ENCODE measurements at places on chromosomes 5 and 9.

- no peak for DNase-seq
These were observed 366 bp downstream of the EPB41L4A start for GRCh38 chr5:112418659-112419163.

- no peak for DNase-seq
These were observed 60.6 kb upstream of the SYK start for GRCh38 chr9:90741036-90741435.

DNA sequence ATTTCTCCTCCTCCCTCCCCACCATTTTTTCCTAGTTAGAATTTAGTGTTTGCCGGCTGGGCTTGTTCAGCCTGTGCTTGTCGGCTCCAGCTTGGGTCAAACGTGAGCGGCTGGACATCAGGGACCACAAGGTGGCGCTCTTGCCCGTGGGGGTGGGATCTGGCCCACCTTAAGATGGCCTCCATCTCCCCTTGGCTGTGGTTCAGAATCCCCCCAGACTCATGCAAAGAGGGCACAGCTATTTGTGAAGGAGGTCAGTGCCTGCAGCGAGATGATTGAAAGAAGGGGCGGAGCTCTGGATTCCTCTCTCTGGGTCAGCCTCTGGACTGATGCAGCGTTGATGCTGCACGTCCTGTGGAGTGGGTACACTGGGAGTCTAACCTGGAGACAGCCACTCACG, 283.3 kb upstream of the TUT7 start:
- DNase-seq, result no peak

GRCh38 chr9:38439916-38440301, 15.7 kb upstream of the IGFBPL1 start:
- DNase-seq, result no peak

DNA sequence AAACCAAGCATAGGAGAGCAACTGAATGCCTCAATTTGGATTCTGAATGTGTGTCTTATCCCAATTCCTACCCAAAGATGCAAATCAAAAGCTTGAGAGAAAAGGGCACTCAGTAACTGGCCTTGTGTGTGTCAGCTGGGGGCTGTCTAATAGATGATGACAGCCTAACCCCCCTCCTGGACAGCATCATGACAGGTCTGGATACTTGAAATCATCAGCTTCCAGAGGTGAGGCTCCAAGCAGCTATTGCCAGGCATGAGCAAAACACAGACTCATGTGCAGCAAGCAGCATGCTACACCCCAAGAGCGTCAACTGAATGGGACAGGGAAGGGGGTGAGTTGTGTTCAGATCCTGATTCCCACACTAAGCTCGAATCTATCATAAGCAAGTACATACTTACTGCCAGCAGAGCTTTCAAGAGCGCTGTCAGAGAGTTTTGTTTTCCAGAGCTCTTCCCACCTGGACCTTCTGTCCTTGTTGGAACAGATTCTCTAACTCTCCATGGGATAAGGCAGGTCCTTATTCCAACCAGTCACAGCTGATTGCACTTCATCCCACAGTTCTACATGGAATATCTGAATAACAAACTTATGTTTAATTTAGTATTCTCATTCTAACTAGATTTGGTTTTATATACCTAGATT, 467.5 kb downstream of the DTWD2 start:
- no peak for DNase-seq

All from skeletal muscle cell (primary cell).